ENCODE measurements at places on chromosomes 2 and 18. TPM values are rescaled to one million over a fixed set of nuclear protein-coding genes. Genes with fewer than 3 reads are reported as not detected.

DNA sequence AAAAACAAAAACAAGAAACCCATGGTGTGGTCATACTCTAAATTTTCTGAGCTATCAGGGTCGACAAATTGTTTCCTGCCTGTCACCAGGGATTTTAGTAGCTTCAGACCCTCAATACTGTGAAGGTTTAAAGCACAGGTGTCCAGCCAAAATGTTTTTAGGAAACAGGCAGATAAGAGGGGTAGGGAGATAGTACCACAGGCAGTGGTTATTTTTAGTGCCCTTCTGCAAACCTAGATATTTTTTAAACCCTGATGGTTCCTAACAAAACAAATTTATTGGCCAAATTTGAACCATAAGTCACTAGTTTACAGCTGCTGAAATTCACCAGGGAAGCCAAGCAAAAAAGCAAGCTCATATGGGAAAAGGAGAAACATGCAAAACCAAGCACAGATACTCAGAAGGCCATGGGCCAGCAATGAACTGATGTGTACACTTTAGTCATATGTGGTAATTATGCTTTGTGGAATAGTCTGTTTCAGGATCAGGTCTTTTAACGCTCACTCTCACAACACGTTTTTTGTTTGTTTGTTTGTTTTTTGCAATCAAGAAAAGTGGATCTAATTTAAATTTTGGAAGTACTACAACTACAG, 156.8 kb upstream of the STK17B start:
- DNase-seq: no peak

DNA sequence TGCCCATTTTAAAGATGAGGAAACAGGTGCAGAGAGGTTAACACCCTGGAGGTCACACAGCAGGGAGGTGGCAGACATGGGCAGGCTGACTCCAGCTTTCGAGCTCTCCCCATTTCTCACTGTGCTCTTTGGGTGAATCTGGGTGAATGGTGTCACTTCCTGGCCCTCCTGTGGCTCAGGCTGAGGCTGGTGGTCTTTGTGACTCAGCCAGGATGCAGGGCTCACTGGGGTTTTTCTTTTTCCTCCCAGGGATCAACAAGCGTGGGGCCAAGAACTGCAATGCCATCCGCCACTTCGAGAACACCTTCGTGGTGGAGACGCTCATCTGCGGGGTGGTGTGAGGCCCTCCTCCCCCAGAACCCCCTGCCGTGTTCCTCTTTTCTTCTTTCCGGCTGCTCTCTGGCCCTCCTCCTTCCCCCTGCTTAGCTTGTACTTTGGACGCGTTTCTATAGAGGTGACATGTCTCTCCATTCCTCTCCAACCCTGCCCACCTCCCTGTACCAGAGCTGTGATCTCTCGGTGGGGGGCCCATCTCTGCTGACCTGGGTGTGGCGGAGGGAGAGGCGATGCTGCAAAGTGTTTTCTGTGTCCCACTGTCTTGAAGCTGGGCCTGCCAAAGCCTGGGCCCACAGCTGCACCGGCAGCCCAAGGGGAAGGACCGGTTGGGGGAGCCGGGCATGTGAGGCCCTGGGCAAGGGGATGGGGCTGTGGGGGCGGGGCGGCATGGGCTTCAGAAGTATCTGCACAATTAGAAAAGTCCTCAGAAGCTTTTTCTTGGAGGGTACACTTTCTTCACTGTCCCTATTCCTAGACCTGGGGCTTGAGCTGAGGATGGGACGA, 13.2 kb downstream of the ITM2C start:
- no peak for DNase-seq

- DNase-seq: no peak
Measured at GRCh38 chr2:47054868-47055267, 100.2 kb downstream of the STPG4 start.

- DNase-seq: no peak
Measured at GRCh38 chr2:73218298-73218697, 4.3 kb downstream of the SMYD5 start.

GRCh38 chr2:19855542-19856431, 46.0 kb downstream of the TTC32 start:
- no peak for DNase-seq

DNA sequence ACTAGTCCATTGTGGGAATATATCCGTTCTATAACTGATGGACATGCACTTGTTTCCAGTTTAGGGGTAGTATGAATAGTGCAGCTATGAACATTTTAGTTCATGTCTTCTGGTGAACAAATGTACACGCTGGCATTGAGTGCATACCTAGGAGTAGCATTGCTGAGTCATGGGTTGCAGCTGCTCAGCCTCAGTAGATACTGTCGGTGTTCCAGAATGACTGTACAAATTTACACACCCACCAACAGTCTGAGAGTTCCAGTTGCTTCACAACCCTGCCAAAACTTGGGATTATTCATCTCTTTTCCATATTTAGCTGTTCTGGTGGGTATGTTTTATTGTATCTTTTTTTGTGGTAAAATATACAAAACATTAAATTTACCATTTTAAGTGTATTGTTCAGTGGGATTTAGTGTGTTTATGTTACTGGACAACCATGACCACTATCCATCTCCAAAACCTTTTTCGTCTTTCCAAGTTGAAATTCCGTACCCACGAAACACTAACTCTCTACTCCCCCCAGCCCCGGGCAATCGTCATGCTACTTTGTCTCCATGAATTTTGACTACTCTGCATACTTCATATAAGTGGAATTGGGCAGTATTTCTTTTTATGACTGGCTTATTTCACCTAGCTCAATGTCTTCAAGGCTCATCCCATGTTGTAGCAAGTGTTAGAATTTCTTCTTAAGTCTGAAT, 281.0 kb downstream of the PRKCE start:
- DNase-seq: no peak

DNA sequence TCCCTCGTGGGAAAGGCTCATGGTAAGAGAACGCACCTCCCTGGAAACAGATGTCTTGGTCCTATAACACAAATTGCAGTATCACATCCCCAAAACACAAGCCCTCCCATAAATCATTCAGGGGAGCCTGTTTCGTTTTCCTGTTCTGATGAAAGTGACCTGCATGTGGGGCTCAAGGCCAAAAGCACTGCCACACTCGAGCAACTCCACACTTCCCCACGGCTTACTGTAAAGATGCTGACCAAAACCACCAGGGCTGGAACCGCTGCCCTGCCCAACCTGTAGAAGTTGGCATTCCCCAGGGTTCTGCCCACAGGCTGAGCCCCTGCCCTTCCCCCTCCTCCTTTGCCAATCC, 139.7 kb downstream of the BCL11A start:
- no peak for DNase-seq

DNA sequence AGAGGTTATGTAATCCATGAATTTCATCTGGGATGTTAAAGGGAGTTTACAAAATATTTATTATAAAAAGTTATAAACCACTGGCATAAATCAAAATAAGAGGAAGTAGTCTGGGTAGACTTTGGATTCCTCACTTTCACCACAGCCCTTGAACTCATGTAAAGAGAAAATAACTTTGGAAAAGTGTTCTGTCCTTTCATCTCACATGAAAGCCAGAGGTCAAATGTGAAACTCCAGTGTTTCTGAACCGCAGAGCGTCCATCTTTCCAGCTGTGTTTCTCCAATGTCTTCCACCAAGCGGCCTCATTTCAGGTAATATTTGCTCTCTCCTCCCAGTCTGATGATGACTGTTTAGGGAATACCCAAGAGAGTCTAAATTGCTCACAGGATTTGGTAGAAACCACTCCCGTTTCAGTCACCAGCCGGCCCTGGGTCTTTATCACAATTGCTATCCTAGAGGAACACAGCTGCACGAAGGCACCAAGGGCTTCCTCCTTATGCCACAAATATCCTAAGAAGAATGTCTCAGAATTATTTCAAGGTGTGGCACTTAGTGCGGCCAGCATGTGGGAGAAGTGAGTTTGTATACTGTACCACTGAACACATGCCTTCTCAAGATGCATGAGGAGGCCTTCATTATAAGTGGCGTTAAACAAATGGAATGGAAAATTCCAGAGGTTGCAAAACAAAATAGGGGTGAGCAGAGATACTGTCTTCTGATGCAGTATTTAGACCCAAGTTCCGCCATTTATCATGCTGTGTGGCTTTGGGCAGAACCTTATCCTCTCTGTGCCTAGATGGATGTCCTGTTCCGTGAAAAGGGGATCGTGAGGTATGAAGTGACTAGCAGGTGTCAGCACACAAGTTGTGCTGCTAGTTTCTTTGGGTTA, 63.8 kb downstream of the ACTR2 start:
- DNase-seq: no peak

DNA sequence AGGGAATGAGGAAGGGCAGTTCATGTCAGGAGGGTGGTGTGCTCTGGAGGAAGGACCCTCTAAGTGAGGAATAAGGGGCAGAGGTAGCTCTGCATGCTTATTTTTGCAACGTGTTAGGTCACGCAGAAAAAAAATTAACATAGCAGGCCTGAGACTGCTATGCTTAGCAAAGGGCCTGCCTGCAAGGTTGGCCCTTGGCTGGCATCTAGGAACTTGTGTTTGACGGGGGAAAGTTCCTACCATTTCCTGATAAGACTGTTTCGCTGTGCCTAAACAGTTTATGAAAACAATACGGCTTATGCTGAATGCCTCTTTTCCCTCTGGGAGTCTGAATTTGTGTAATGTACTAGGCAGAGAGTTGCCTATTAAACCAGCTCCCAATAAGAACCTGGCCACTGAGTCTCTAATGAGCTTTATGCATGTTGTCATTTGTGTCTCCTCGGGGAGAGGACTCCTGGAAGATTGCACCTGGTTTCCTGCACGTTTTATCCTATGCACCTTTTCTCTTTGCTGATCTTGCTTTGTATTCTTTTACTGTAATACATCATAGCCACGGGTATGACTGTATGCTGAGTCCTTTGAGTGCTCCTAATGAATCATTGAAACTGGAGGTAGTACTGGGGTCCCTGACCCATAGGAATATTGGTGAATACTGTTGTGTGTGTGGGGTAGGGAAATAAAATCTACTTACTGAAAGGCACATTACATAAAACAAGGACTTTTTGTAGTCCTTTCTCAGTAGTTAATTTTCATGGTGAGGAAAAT, 169.0 kb downstream of the PRPF40A start:
- DNase-seq: no peak

- no peak for DNase-seq
Measured at GRCh38 chr2:62142054-62142453, 53.9 kb upstream of the B3GNT2 start.

Gene DNAJB2
- total RNA-seq: 139 TPM

Gene RTP5
- 0.93 TPM for total RNA-seq

Gene GRHL1
- total RNA-seq: 8.0 TPM

Gene SLC11A1
- total RNA-seq: 12.7 TPM

Gene THADA
- 43.9 TPM for total RNA-seq

Gene DOK6
- total RNA-seq: 8.5 TPM
